ENCODE measurements at places on chromosomes 7 and 10.
A peak's percentile ranks its signal among the peaks of the same experiment; 100 is the strongest.

GRCh38 chr7:120502132-120502531 lies 229.2 kb downstream of the KCND2 start:
- no peaks in the 10 kb centered on the region for H3K27me3 ChIP-seq
- no peak overlapping the region for H3K27ac ChIP-seq
- H3K4me1 ChIP-seq: no peaks in the 10 kb centered on the region
- H3K36me3 ChIP-seq: no peaks in the 10 kb centered on the region

DNA sequence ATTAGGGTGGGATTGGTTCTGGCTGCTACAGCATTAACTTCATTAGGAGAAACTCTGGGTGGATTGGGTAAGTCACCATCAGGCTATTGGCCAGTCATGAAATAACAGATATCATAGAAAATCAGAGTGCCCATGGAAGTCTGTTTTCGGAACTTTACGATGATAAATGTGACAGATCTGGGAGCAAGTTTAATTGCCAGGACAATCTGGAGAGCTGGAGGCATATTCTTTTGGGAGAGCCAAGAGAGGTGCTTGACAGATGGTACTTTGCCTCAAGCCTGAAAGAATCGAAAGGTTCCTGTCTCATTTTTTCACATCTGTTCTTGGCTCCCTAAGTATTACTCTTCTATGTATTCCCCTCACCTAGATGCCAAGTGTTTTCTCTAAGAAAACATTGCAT lies 369.9 kb downstream of the CNTNAP2 start:
- H3K4me1 ChIP-seq: no peaks in the 10 kb centered on the region
- DNase-seq: no peak
- H3K4me3 ChIP-seq: no peak overlapping the region
- H3K27me3 ChIP-seq: no peaks in the 10 kb centered on the region
- H3K27ac ChIP-seq: no peak overlapping the region
- H3K36me3 ChIP-seq: no peaks in the 10 kb centered on the region

DNA sequence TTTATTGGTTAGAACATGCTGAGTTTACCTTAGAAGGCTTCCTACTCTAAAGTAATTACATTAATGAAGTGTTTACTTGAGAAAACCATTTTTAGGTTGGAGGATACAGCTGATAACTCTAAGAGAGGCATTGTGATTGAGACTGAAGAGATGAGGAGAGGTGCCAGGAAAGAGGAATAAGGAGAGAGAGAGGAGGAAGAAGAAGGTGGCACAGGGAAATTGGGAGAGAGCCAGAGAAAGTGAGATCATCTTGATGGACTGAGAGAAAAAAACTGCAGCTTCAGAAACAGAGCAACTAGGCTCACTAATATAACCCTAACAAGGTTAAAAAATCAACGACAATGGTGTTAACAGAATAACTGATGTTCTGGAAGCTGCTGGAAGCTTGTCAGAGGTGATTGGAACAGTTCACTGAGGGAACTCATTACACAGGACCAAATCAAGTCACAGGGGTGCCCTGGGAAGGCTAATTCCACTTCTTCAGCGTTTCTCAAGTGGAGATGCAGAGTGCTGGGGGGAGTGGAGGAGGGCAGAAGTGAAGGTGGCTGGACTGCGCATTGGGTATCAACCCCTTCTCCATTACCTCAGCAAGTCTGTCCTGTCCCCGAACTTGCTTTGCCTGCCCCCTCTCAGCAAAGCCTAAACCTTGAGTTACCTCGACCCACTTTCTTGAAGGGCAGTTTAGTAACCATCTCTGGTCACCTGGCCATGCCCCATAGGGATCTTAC lies 6.9 kb upstream of the SORBS1 start:
- no peak overlapping the region for H3K4me3 ChIP-seq
- H3K36me3 ChIP-seq: no peaks in the 10 kb centered on the region
- no peaks in the 10 kb centered on the region for H3K27me3 ChIP-seq

DNA sequence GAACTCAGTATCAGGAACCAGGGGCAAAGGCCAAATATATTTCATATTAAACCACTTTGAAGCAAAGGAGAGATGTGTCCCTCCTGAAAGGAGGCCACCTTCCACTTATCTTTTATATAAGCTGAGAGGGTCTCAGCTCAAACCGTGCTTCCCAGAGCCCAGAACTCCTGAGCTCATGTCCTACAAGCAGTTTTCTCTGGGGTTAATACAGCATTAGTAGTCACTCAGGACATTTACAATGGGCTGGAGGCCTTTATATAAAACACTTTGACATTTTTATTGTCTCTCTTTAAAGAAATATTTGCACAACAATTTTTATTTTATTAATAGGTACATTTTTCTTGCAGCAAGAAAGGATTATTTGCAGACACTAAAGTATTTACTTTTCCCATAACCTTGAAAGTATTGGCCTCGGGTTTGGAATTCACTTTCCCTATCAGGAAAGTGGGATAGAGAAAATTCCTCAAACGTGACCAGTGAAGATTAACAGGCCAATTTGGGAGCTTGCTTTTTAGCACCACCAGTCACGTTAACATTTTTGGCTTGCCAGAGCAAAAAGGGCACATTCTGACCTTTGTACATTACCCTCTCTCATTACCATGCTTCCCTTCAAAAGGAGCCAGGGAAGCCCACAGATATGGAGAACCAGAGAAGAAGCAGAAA lies 464.9 kb upstream of the NRP1 start:
- no peak overlapping the region for H3K4me3 ChIP-seq
- H3K36me3 ChIP-seq: no peaks in the 10 kb centered on the region
- H3K4me1 ChIP-seq: peaks cover 13% of the 10 kb centered on the region

DNA sequence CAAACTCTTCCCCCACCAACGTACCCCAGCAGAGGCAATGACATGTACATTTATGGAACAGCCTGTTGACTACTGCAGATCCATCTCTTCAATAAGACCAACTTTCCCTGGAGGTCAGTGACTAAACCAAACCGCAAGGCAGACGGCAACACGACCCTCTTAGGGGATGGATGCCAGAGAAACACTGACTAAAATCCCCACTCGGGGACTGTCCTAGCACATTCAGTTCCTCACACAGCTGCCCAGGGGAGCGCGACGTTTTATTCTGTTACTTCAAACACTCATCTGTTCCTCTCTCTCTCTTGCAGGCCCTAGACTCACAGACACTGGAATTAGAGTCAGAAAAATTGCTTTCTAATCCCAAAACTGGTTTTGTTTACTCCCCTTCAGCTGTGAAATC lies 146.5 kb upstream of the PRSS1 start:
- no peak overlapping the region for H3K27ac ChIP-seq
- no peak overlapping the region for H3K4me3 ChIP-seq
- H3K36me3 ChIP-seq: no peaks in the 10 kb centered on the region
- H3K27me3 ChIP-seq: no peaks in the 10 kb centered on the region
- DNase-seq: no peak
- no peaks in the 10 kb centered on the region for H3K4me1 ChIP-seq

DNA sequence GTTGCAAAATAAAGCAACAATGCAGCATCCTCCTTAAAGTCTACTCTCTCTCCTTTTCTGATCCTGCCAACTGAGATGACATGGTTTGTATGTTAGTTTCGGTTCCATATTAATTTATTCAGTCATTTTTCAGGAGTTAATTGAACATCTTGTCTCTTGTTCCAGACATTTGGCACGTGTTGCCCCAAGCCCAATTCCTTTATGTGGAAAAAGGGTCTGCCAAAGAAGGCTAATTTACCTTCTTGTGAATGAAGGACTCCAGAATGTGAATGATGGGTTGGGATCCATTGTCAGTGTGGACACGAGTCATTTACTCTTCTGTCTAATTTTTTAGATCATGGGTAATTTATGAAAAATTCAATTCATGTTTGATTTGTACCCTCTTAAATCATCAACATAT lies 350.9 kb upstream of the LRGUK start:
- H3K27ac ChIP-seq: no peak overlapping the region
- DNase-seq: peak; percentile 7
- no peaks in the 10 kb centered on the region for H3K4me1 ChIP-seq
- no peaks in the 10 kb centered on the region for H3K27me3 ChIP-seq

GRCh38 chr10:78332012-78332411 lies 298.3 kb downstream of the RPS24 start:
- peaks cover 33% of the 10 kb centered on the region for H3K4me1 ChIP-seq
- no peaks in the 10 kb centered on the region for H3K27me3 ChIP-seq
- DNase-seq: no peak
- H3K4me3 ChIP-seq: no peak overlapping the region
- H3K27ac ChIP-seq: peak overlapping the region; percentile 45
- no peaks in the 10 kb centered on the region for H3K36me3 ChIP-seq

DNA sequence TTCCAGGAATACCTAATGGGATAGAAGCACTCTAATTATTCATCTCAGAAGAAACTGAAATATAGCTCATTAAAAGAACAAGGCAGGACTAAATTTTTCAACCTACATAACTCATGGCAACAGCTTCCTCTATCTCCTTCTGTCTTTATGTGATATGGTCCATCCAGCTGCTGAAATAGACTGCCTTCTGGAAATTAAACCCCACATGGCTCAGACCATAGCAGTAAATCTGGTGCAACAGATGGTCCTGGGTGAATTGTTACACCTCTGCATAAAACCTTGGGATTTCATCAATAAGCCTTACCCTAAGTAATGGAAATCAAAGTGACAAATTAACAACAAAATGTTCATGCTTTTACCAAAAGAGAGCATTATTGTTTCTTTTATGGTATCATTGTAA lies 205.6 kb upstream of the CSTF2T start:
- H3K4me1 ChIP-seq: no peaks in the 10 kb centered on the region
- H3K27ac ChIP-seq: no peak overlapping the region
- no peaks in the 10 kb centered on the region for H3K27me3 ChIP-seq
- H3K4me3 ChIP-seq: no peak overlapping the region

GRCh38 chr10:35453855-35454532 lies 117.7 kb downstream of the CCNY start:
- H3K27ac ChIP-seq: peak overlapping the region; percentile 49
- no peak overlapping the region for H3K4me3 ChIP-seq
- DNase-seq: peak; percentile 39
- no peaks in the 10 kb centered on the region for H3K27me3 ChIP-seq
- H3K4me1 ChIP-seq: peaks cover 85% of the 10 kb centered on the region

GRCh38 chr7:102988631-102989560 lies 76.1 kb downstream of the LRRC17 start:
- no peaks in the 10 kb centered on the region for H3K36me3 ChIP-seq
- H3K27me3 ChIP-seq: no peaks in the 10 kb centered on the region
- peaks cover 29% of the 10 kb centered on the region for H3K4me1 ChIP-seq
- no peak overlapping the region for H3K4me3 ChIP-seq

GRCh38 chr10:79147306-79147705 lies 78.5 kb downstream of the ZMIZ1 start:
- H3K4me3 ChIP-seq: no peak overlapping the region
- H3K27me3 ChIP-seq: no peaks in the 10 kb centered on the region
- peaks cover 15% of the 10 kb centered on the region for H3K36me3 ChIP-seq
- DNase-seq: no peak
- peak overlapping the region; percentile 80 for H3K27ac ChIP-seq

- no peak overlapping the region for H3K4me3 ChIP-seq
- no peaks in the 10 kb centered on the region for H3K36me3 ChIP-seq
- H3K27me3 ChIP-seq: no peaks in the 10 kb centered on the region
- no peak for DNase-seq
Observed at GRCh38 chr10:69957241-69957885, 95.3 kb upstream of the MACROH2A2 start.

- H3K4me1 ChIP-seq: no peaks in the 10 kb centered on the region
- DNase-seq: no peak
- no peak overlapping the region for H3K4me3 ChIP-seq
- H3K27ac ChIP-seq: no peak overlapping the region
Observed at GRCh38 chr10:101956117-101956516, 99.9 kb downstream of the ARMH3 start.

- no peaks in the 10 kb centered on the region for H3K27me3 ChIP-seq
- DNase-seq: no peak
- peaks cover 13% of the 10 kb centered on the region for H3K4me1 ChIP-seq
- H3K36me3 ChIP-seq: no peaks in the 10 kb centered on the region
- H3K27ac ChIP-seq: no peak overlapping the region
- H3K4me3 ChIP-seq: no peak overlapping the region
Observed at GRCh38 chr7:106729720-106730385, 68.9 kb upstream of the CCDC71L start.
